ENCODE measurements at places on chromosomes 2 and 18. TPM values are rescaled to one million over a fixed set of nuclear protein-coding genes. Genes with fewer than 3 reads are reported as not detected.

Gene LAPTM4A
- total RNA-seq, result 29.2 TPM

Gene ANKRD29
- total RNA-seq, result not detected

Gene SULT1C2
- not detected for total RNA-seq

Gene MEMO1
- total RNA-seq, result 52.4 TPM

DNA sequence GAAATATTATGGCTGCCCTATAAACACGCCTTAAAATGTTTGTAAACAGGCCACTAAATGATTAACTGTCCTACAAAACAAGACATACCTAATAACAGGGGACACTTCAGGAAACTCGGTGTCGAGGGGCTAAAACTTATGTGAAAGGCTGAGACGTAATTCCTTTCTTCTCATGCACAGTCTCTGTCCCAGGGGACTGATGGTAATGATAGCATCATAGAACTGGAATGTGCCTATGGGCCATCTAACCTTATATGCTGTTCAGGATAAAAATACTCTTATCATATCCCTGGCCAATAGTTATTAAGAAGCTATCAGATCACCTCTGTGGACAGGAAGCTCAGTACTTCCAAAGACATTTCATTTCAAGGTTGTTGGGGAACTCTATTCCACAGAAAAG, 252.6 kb upstream of the RASGRP3 start:
- DNase-seq, result no peak

DNA sequence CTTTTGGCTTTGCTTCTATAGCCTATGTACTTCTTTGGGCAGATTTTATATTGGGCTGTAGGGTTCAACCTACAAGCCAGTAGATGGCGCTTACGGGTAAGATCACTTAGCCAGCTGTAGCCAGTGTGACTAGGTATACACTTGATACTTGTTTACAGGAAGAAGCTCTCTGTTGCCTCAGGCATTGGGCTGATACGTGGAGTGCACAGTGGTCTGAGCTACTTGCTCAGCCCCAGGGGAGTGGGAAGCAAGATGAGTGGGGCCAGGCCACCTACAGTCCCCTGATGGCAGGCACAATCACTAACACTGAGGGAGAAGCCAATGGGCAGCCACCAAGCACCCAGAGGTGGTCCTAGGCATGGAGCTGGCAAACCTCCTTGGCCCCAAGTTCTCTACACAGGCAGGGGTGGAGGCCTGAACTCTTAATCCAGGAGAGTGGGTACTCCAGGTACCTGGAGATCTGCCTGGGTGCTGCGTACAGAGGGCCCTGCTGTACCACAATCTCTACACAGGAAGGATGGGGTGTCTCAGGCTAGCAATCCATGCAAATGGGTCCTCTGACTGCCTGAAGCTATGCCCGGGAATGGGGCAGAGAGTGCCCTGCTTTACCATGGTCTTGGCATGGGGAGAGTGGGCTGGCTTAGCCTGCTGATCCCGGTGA, 122.2 kb downstream of the NCOA1 start:
- peak; percentile 72 for DNase-seq

DNA sequence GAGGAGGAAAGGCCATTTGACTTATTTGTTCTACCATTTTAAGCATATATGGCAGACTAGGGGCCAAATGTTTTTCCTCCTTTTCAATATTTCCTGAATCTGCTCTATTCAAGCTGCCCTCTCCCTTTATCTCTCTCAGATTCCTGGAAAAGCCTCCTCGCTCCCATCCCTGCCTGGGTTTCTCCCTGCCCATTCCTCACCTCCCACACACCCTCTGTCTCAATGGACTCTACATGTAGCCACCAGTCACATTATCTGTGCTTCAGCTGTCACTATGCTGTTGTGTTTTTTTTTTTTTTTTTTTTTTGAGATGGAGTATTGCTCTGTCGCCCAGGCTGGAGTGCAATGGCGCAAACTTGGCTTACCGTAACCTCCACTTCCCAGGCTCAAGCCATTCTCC, 22.9 kb downstream of the TYMS start:
- no peak for DNase-seq

- DNase-seq, result no peak
These were observed 675 bp upstream of the MLPH start for GRCh38 chr2:237486334-237486818.

GRCh38 chr2:105252271-105252670, 10.7 kb downstream of the GPR45 start:
- no peak for DNase-seq
